Muscle of leg (tissue), 16 donors: ENCODE measurements at places on chromosomes 6 and 20. TPM values are rescaled to one million over a fixed set of nuclear protein-coding genes. Genes with fewer than 3 reads are reported as not detected.

- no peak for DNase-seq
Observed at GRCh38 chr20:48718786-48719578, 108.8 kb downstream of the PREX1 start.

DNA sequence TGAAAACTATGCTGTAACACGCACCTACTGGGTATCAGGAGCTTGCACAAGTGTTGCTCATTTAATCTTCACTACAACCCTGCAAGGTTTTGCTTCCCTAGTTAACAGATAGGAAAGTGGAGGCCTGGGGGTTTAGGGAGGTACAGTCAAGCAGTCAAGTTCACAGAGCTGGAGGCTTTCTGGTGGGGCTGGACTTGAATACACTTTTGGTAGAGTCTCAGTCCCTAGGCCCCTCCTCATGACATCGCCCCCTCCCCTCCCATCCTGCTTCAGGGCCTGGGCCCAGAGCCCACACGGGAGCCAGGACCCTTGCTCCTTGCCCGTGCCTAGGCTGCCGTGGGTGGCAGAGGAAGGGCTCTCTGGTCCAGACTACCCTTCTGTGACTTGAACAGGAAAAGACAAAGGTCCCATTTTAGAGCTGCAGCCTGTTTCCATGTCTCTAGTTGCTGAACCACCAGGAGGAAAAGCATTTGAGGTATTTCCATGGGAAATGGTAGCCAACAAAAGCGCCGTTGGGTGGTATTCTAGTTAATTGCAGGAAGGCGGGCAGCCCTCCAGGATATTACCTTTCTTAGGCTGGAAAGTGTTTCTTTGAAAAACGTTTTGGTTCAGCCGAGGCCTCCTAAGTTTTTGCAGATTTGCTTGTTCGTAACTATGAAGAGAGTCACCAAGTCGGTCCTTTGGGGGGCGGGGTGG lies 84.9 kb downstream of the CDC5L start:
- no peak for DNase-seq

DNA sequence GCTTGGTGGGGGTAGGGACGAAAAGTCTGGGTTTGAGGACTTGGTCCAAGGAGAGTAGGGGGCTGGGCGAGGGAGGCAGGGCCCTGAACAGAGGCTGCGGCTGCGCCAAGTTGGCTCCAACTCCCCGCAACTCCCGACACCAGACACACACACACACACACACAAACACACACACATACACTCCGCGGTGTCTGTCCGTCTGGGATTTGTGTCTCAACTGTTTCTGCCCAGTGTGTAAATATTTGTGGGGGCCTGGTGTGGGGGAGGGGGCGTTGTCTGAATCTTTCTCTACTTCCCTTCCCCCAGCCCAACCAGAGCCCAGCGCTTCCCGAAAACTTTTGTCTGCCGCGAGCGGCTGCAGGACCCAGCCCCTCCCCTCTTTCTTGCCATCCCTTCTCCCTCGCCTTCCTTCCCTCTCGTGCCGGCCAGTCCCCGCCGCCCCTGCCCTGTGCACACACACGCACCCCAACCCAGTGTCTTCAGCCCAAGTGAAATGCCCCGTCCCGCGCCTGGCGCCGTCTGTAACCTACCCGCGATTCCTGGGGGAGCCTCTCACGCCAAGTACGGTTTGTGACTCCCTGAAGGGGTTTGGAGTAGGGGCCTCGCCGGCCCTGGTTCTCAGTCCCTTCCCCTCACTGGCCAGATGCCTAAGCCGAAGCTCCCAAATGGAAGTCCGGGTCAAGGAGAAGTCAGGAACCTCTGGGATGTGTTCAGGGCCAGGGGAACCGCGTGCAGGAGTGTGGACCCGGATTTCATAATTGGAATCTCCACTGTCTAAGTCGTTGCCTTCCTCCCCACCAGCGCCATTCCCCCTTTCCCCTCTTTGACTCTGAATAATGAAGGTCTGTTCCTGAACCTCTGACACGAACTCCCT lies 904 bp downstream of the MDFI start:
- peak; percentile 92 for DNase-seq

DNA sequence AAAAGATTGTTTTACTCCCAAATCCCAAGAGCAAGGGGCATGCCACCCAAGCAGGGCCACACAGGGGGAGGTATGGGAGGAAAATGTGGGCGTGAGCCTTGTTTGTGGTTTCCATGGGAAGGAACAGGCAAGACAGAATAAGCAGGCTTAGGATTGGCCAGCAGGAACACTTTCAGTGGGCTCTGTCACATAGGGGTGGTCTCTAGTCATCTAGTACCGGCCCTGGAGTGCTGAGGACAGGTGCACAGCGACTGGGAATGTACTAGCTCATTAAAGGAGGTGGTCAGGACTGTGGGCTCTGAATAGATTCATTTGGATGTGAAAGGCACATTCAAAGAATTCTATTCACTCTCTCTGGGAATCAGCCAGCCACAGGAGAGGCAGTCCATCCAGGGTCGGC lies 175.6 kb downstream of the TBC1D7 start:
- DNase-seq = no peak

GRCh38 chr20:9109566-9109965 lies 40.7 kb downstream of the PLCB4 start:
- DNase-seq = no peak

DNA sequence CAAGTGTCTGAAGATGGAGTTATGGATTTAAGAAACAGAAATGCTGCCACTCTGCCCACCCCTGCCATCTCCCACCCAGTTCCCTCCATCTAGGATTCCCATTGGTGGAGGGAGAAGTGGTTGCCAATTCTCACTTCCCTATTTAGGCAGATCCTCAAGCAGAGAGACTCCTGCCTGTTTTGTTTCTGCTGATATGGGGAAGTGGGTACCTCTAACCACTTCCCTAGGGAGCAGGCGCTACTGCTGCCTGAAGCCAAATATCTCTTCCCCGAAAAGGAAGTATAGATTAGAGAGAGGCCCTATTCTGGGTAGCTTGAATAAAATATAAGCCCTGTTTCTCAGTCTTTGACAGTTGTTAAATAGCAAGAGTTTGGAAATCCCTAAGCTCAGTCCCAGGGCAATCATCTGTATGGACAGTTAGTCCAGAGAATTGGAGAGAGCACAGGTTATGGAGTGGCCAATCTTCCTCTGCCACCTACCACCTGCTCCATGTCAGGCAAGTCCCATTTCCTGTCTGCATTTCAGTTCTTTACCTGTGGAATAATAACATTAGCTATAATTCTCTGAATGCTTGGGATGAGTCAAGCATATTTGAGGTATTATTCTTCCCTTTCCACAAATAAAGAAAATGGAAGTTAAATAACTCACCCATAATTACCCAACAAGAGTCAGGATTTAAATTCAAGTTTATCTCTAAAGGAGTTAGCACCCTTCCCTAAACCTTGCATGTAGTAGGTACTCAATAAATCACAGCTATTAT lies 2.6 kb upstream of the ADGB start:
- DNase-seq = peak; percentile 75

GRCh38 chr20:55744896-55745295 lies 260.4 kb downstream of the CBLN4 start:
- DNase-seq = no peak

DNA sequence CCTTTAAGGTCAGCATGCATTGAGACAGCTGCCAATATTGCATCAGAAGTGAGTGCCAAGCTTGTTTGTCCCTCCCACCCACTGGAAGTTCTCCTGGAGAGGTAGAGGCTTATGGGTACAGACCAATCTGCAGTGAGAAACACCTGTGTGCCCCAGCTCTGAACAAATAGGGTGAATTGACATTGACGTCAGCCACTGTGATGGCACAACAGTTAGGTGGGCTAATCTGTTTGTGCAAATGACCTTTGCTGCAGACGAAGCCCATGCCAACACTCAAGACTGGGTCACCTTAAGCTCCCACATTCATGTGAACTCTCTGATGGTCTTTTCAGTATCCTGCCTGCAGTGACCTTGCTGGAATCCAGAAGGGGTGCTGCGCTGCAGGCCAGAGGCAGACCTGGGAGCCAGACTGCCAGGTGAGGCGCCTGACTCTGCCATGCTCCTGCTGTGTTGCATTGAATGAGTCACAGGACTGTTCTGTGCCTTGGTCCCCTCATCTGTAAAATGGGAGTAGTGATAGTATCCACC lies 99.9 kb downstream of the ALDH8A1 start:
- no peak for DNase-seq

GRCh38 chr6:113980937-113981554 lies 10.1 kb upstream of the HDAC2 start:
- peak; percentile 44 for DNase-seq

- DNase-seq = no peak
Observed at GRCh38 chr6:16776394-16777017, 15.2 kb upstream of the ATXN1 start.

DNA sequence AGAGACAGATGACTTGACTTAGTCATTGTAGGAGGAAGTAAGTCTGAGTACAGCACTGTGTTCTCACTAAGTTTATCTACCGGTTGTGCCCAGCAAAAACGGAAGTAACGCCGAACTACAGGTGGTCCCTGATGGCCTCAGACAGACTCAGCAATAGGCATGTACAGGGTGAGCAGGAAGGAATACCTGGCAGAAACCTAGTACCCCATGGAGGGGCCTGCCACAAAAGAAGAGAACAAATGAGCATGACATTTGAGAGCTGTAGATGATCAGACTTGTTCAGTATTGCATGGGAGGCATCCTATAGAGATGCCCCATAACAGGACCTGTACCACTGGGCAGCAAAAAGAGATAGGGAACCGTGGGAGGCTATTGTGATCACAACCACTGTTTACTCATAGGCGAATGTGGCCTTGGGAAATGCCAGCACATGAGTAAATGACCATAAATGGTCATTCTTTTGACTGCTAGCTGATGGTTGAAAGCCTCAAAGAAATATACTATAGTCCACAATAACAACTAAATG lies 106.4 kb upstream of the TAB2 start:
- DNase-seq = no peak

- DNase-seq = peak; percentile 67
Observed at GRCh38 chr20:57236813-57237584, 29.4 kb downstream of the BMP7 start.

GJA10 gene
- total RNA-seq = not detected

LRRC1 gene
- 6.7 TPM for total RNA-seq
